ENCODE measurements at places on chromosomes 3 and 15. TPM values are rescaled to one million over a fixed set of nuclear protein-coding genes. Genes with fewer than 3 reads are reported as not detected.

UROC1 gene
- 0.32 TPM for total RNA-seq

PRICKLE2 gene
- total RNA-seq = 22.2 TPM

DNA sequence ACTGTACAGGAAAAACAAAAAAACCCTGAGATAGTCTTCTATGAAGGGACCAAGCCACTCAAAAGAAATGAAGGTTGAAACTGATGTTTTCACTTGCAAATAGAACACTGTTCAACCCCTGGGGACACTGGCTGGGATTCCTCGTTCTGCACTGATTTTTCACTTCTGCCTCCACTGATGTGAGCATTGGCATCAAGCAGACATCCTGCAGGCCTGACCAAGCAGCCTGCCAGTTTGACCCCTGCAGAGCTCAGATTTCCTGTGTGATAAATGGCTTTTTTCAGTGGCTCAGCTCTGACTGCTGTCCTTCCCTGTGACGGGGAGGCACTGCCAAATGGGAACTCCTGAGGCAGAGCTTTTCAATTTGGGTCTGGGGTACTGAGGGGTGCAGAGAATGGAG, 50.0 kb downstream of the RASGRP1 start:
- no peaks in the 10 kb centered on the region for H3K4me1 ChIP-seq
- H3K36me3 ChIP-seq = no peaks in the 10 kb centered on the region
- H3K27ac ChIP-seq = no peak overlapping the region

GRCh38 chr3:53593611-53594010, 99.2 kb downstream of the CACNA1D start:
- DNase-seq = no peak
- H3K27ac ChIP-seq = no peak overlapping the region
- no peaks in the 10 kb centered on the region for H3K27me3 ChIP-seq
- no peaks in the 10 kb centered on the region for H3K4me1 ChIP-seq
- no peak overlapping the region for H3K4me3 ChIP-seq

DNA sequence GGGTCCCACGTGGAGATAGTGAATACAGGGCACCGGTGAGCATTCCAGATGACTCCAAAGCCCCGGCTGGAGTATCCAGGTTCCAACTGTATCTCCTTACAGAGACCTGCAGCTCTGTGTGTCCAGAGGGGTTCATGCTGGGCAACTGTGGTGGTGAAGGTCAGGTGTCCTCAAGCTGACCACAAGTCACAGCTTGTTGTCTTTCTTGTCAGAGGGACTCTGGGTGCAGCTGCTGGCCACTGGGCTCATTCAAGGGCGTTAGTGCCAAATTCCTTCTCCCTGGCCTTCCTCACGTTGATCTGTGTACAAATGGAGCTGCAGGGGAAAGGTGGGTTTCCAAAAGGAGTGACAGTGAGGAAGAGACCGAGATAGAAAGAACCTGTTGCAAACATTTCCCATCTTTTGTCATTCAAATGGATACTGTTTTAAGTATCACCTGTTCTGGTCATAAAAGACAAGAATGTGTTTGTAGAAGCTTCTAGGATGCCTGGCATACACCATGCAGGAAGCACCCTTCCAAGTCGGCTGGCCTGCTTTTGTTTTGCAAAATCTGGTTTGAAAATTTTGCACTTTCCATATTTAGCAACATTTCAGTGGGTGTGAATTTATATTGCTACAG, 52.5 kb downstream of the CEMIP start:
- no peak for DNase-seq
- no peak overlapping the region for H3K27ac ChIP-seq
- H3K4me1 ChIP-seq = peaks cover 9% of the 10 kb centered on the region
- H3K36me3 ChIP-seq = no peaks in the 10 kb centered on the region

- H3K36me3 ChIP-seq = no peaks in the 10 kb centered on the region
- H3K27me3 ChIP-seq = no peaks in the 10 kb centered on the region
- peak overlapping the region; percentile 26 for H3K27ac ChIP-seq
- peak overlapping the region; percentile 0 for H3K4me3 ChIP-seq
- DNase-seq = peak; percentile 67
Observed at GRCh38 chr3:9230596-9230995, 18.9 kb downstream of the SRGAP3 start.

DNA sequence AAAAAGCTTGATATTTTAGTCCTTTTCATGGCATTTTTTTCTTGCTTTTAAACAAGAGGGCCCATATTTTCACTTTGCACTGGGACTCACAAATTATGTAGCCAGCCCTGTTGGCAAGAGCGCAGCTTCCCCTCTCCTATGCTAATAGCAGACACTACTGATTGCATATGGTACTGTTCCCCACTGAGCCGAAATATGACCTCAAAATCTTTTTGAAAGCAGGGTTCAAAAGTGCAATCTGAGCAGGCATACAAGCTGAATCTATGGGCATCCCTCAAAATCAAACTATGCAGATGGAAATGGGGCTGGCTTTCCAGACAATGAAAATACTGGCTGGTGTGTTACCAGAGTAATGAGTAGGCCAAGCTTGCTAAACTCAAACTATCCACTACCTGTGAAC, 225.2 kb upstream of the SETMAR start:
- H3K27me3 ChIP-seq = no peaks in the 10 kb centered on the region
- no peak for DNase-seq
- no peak overlapping the region for H3K4me3 ChIP-seq
- no peaks in the 10 kb centered on the region for H3K36me3 ChIP-seq
- H3K4me1 ChIP-seq = no peaks in the 10 kb centered on the region
- H3K27ac ChIP-seq = no peak overlapping the region

- no peak for DNase-seq
- H3K27me3 ChIP-seq = no peaks in the 10 kb centered on the region
- H3K4me1 ChIP-seq = no peaks in the 10 kb centered on the region
- H3K36me3 ChIP-seq = no peaks in the 10 kb centered on the region
Observed at GRCh38 chr3:98581474-98581873, 11.9 kb downstream of the CPOX start.

CHRFAM7A gene
- 0.12 TPM for total RNA-seq

DNA sequence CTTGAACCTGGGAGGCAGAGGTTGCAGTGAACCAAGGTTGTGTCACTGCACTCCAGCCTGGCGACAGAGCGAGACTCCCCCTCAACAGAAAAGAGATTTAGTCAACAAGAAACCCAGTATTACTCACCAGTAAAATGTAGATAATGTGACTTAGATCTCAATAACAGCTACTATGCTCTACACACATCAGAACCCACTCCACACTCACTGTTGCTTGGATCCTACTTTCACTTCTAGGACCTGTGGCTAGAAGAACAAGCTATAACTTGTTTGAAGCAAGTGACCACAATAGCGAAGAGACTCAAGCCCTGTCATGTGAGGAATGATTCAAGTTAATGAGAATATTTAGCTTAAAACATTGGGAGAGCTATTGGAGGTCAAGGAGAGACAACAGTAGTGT, 100.7 kb downstream of the ANXA2 start:
- no peak overlapping the region for H3K4me3 ChIP-seq
- no peak for DNase-seq
- H3K36me3 ChIP-seq = no peaks in the 10 kb centered on the region
- no peaks in the 10 kb centered on the region for H3K27me3 ChIP-seq

GRCh38 chr15:62840526-62841268, 201.8 kb upstream of the TPM1 start:
- H3K27ac ChIP-seq = no peak overlapping the region
- no peaks in the 10 kb centered on the region for H3K4me1 ChIP-seq
- DNase-seq = no peak
- no peaks in the 10 kb centered on the region for H3K27me3 ChIP-seq
- H3K4me3 ChIP-seq = no peak overlapping the region

DNA sequence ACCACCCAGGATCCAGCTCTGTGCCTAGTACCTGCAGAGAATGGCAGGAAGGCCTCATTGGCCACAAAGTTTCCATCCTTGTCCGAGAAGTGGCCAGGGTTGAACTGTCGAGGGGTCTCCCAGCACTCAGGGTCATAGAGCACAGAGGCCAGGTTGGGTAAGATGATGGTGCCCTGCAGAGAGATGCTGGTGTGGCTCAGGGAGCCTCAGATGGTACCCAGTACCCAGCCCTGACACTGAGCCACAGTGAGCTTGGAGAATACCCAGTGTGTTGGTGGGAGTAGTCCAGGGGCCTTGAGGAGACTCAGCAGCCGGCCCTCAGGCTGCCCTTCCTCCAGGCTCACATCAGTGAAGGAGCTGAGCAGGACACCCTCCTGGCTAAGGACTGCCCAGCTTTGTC, 11.5 kb upstream of the PARL start:
- no peak overlapping the region for H3K4me3 ChIP-seq
- H3K4me1 ChIP-seq = no peaks in the 10 kb centered on the region
- no peaks in the 10 kb centered on the region for H3K36me3 ChIP-seq
- no peak for DNase-seq
- H3K27ac ChIP-seq = no peak overlapping the region

- no peak overlapping the region for H3K27ac ChIP-seq
- H3K27me3 ChIP-seq = no peaks in the 10 kb centered on the region
- no peak for DNase-seq
- no peaks in the 10 kb centered on the region for H3K36me3 ChIP-seq
Observed at GRCh38 chr3:42022355-42022754, 60.5 kb upstream of the ULK4 start.

SH2D7 gene
- total RNA-seq = not detected

GRCh38 chr3:157607826-157608405, 104.7 kb upstream of the VEPH1 start:
- H3K27ac ChIP-seq = no peak overlapping the region
- H3K36me3 ChIP-seq = no peaks in the 10 kb centered on the region
- no peak overlapping the region for H3K4me3 ChIP-seq
- DNase-seq = no peak
- H3K27me3 ChIP-seq = no peaks in the 10 kb centered on the region

GRCh38 chr3:135141672-135142071, 346.6 kb downstream of the EPHB1 start:
- no peak overlapping the region for H3K27ac ChIP-seq
- no peaks in the 10 kb centered on the region for H3K27me3 ChIP-seq
- H3K4me3 ChIP-seq = no peak overlapping the region

HOMER2 gene
- 3.0 TPM for total RNA-seq

DNA sequence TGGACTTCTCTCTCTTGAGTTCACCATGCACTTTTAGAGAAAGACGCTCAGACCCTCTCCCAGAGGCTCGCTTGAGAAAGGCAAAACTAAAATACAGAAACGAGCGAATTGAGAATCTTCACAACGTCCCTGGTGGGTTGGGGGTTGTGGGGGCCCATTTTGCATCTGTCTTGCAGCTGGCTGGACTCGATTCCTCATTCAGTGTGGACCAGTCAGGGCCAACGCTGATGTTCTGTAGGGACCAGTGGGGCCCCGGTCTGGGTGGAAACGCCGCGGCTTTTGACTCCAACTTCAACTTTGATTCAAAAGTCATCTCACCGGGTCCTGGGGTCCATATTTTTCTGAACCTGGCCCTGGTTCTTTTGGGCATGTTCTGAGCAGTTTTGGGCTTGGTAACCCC, 68.1 kb downstream of the SLC6A6 start:
- peaks cover 34% of the 10 kb centered on the region for H3K4me1 ChIP-seq
- no peak for DNase-seq
- no peaks in the 10 kb centered on the region for H3K36me3 ChIP-seq
- no peak overlapping the region for H3K4me3 ChIP-seq
- H3K27me3 ChIP-seq = no peaks in the 10 kb centered on the region

MESP2 gene
- total RNA-seq = not detected

TBCCD1 gene
- 10.0 TPM for total RNA-seq

CEP19 gene
- 1.6 TPM for total RNA-seq

GRCh38 chr3:12266038-12266437, 22.8 kb upstream of the PPARG start:
- no peaks in the 10 kb centered on the region for H3K4me1 ChIP-seq
- no peaks in the 10 kb centered on the region for H3K27me3 ChIP-seq
- no peak overlapping the region for H3K4me3 ChIP-seq
- DNase-seq = no peak
- H3K27ac ChIP-seq = no peak overlapping the region

DNA sequence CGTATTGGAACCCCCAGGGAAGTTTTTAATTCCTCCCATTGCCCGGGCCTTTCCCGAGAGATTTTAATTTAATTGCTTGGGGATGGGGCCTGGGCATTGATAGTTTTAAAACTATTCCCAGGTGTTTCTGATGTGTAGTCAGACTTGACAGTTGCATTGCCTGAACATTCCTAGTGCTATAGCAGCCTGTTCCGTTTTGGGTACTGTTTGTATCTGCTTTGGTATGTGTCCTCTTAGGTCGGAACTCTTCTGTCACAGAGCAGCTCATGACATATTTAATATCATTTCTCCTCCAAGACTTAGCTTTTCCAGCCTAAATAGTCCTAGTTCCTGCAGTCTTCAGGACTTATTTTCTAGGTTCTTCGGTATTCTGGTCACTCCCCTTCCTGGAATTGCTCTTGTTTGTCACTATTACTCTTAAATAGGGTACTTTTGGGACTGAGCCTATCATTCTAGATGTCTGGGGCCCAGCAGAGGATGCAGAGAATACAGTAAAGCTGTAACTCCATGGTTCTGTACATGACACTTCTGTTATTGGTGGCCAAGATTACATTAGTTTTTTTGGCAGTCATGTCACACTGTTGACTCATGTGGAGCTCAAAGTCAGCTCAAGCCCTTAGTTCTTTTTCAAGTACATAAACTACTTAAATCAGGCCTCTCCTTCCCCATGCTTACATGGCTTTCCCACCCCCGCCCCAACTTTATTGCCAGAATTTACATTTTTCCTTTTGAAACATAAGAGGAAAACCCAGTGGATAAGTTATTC, 81.5 kb downstream of the BBX start:
- no peaks in the 10 kb centered on the region for H3K27me3 ChIP-seq
- no peak for DNase-seq
- H3K4me1 ChIP-seq = peaks cover 10% of the 10 kb centered on the region
- H3K27ac ChIP-seq = no peak overlapping the region
- H3K4me3 ChIP-seq = no peak overlapping the region

DNAJB8 gene
- not detected for total RNA-seq

BFSP2 gene
- not detected for total RNA-seq

DNA sequence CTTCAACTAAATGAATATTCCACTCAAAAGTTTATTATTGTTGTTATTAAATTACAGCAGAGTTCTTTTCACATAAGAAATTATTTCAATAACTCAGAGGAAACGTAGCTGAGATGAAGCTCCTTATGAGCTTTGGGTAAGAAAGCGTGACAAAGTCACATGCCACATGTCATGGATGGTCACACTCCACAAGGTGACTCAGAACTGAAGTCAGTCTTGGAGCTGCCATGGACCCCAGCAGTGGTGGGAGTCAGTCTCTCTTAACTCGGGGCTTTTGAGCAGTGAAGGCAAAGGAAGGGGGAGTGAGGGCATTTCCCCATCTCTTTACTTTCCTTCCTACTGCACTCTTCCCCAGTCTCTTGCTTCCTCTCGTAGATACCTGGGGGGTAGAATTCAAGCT, 87.5 kb upstream of the FAM3D start:
- DNase-seq = no peak
- H3K4me3 ChIP-seq = no peak overlapping the region
- H3K36me3 ChIP-seq = no peaks in the 10 kb centered on the region

DNA sequence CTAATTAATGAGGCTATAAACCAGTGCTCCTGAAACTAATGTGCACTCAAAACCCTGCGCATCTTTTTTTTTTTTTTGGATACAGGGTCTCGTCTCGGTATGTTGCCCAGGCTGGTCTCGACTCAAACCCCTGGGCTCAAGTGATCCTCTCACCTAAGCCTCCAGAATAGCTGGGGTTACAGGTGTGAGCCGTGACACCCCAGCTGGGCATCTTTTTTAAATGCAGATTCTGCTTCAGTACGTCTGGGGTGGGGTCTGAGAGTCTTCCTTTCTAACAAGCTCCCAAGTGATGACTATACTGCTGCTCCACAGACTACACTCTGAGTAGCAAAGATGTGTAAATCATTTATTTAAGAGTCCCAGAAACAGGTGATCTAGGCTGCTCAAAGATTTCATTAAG, 73.0 kb downstream of the BFSP2 start:
- no peak for DNase-seq
- H3K4me1 ChIP-seq = peaks cover 5% of the 10 kb centered on the region
- no peaks in the 10 kb centered on the region for H3K27me3 ChIP-seq
- H3K4me3 ChIP-seq = no peak overlapping the region

WDR48 gene
- total RNA-seq = 40.1 TPM

NR1I2 gene
- 0.20 TPM for total RNA-seq

SLC6A20 gene
- 0.13 TPM for total RNA-seq
